ENCODE measurements at places on chromosomes 16 and 17.

GRCh38 chr17:76191896-76192295 lies 48.4 kb downstream of the RNF157 start:
- DNase-seq: peak; percentile 85
- peak overlapping the region; percentile 81 for H3K27ac ChIP-seq
- H3K36me3 ChIP-seq: no peaks in the 10 kb centered on the region

- H3K27me3 ChIP-seq: no peaks in the 10 kb centered on the region
- DNase-seq: no peak
- H3K27ac ChIP-seq: no peak overlapping the region
- H3K4me3 ChIP-seq: no peak overlapping the region
These were observed 1424.4 kb downstream of the CDH8 start for GRCh38 chr16:60611844-60612243.

GRCh38 chr16:76756951-76757350 lies 434.0 kb upstream of the MON1B start:
- H3K36me3 ChIP-seq: no peaks in the 10 kb centered on the region
- H3K4me3 ChIP-seq: no peak overlapping the region
- H3K27ac ChIP-seq: no peak overlapping the region
- no peak for DNase-seq
- no peaks in the 10 kb centered on the region for H3K27me3 ChIP-seq

GRCh38 chr17:55870044-55870443 lies 119.2 kb downstream of the PCTP start:
- no peaks in the 10 kb centered on the region for H3K4me1 ChIP-seq
- H3K4me3 ChIP-seq: no peak overlapping the region
- DNase-seq: no peak
- no peaks in the 10 kb centered on the region for H3K36me3 ChIP-seq

Data from GM12878 (cell line).